ENCODE measurements at places on chromosomes 1 and 21. TPM values are rescaled to one million over a fixed set of nuclear protein-coding genes. Genes with fewer than 3 reads are reported as not detected.

DNA sequence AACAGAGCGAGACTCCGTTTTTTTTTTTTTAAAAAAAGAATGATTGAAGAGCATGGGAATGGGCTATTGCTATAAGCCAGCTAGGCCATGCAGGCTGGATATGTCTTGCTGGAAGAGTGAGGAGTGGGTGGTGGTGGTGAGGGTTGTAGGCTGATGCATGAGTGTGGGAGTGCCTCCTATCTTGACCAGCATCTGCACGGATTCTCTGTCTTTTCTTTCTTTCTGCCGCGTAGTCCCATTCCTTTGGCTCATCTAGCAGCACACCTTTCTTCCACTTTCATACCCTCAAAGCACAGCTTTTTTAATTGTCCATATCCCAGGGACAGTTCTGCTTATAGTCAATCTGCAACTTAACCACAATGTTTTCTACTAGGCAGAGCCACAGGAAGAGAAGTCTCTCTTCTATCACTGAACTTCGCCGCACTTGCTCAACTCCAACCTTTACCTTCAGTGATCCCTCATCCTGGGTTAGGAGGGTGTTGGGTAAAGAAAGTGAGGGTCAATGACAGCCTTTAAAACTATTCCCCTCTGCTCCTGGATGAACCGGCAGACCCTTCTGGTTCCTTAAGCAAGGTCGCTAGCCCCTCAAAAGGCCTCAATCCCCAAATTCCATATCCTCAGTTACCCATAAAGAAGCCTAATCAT, 15.2 kb downstream of the ADCY10 start:
- no peaks in the 10 kb centered on the region for H3K27me3 ChIP-seq
- no peak overlapping the region for H3K4me3 ChIP-seq
- no peaks in the 10 kb centered on the region for H3K36me3 ChIP-seq
- H3K4me1 ChIP-seq, result no peaks in the 10 kb centered on the region
- H3K27ac ChIP-seq, result no peak overlapping the region

DNA sequence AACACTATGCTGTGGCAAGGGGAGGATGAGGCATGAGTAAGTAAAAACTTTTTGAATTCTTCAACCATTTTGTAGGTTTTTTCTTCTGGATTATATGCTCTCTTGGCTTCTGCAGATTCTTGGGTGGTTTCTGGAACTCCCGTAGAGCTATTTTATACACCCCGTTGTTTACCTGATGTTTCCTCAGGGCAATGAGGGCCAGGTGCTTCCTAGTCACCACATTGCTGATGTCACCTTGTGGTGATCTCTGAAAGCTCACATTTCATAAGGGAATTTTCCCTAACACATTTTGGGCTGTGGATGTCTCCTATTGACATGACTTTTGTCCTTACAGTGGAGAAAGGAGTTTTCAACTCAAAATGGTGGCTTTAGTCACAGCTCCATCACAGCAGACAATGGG, 356.6 kb downstream of the PLA2G4A start:
- H3K4me3 ChIP-seq, result no peak overlapping the region
- H3K36me3 ChIP-seq, result no peaks in the 10 kb centered on the region
- H3K4me1 ChIP-seq, result no peaks in the 10 kb centered on the region
- no peak for DNase-seq

- no peak for DNase-seq
- H3K4me3 ChIP-seq, result no peak overlapping the region
- no peaks in the 10 kb centered on the region for H3K36me3 ChIP-seq
- no peaks in the 10 kb centered on the region for H3K4me1 ChIP-seq
Measured at GRCh38 chr1:93219443-93219842, 38.9 kb downstream of the CCDC18 start.

DNA sequence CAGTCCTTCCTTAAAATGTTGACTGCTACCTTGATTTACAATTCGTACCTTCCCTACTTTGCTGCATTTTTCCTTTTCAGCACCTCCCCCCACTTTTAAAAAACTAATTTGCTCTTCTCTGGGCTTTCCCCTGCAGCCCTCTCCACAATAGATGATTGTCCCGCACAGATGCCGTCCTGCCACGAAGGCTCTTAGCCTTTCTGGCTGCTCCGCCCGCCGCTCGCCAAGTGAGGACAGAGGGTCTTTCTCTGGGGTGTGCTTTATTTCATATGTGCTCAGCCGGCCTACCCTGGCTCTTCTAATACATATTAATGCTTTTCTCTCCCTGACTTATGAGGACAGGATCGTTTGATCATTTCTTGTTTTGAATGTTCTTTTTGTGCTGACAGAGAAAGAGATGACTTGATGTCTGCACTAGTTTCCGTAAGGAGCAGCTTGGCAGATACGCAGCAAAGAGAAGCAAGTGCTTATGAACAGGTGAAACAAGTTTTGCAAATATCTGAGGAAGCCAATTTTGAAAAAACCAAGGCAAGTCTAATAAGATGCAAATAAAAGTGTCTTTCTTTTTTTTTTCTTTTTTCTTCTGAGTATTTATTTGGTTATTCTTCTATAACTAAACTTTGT, 60.6 kb downstream of the SDCCAG8 start:
- H3K27ac ChIP-seq, result no peak overlapping the region
- H3K4me1 ChIP-seq, result peaks cover 41% of the 10 kb centered on the region
- no peak for DNase-seq
- H3K27me3 ChIP-seq, result no peaks in the 10 kb centered on the region
- no peaks in the 10 kb centered on the region for H3K36me3 ChIP-seq
- no peak overlapping the region for H3K4me3 ChIP-seq

DNA sequence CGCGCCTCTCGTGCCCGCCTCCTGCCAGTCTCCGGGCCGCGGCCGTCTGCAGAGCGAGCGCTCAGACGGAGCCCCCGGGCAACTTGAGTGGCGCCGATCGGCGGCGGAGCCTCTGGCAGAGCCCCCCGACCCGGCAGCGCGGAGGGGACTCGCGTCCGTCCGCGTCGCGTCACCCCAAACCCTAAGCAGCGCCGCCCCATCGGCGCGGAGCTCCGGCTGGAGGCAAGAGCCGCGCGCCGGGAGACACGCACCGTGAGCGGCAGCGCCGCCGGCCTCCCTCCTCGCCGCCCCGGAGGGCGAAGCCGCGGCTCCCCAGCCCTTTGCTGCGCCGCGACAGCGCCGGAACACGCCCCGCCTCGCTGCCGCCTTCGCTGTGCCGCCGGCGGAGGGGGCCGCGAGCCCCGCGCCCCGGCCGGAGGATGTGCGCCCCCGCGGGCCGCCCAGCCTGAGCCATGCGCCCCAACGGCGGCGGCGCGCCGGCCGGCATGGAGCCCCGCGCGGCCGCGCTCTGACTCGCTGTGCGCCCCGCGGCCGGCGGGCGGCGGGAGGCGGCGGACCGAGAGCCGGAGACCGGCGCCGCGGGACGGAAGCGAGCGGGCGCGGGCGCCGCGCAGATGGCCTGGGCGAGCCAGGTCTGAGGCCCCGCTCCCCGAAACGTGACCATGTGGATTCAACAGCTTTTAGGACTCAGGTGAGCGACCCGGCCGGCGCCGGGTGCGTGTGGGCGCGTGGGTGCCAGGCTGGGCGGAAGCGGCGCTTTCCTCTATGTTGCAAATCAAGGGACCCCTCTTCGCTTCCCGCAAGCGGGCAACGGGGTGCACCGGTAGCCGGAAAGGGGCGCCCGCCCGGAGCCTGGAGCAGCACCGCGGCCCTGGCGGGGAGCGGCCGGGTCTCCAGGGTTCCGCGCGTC, 610 bp downstream of the AJAP1 start:
- peaks cover 72% of the 10 kb centered on the region for H3K27me3 ChIP-seq
- DNase-seq, result no peak
- H3K27ac ChIP-seq, result no peak overlapping the region
- no peaks in the 10 kb centered on the region for H3K36me3 ChIP-seq
- H3K4me3 ChIP-seq, result no peak overlapping the region

DNA sequence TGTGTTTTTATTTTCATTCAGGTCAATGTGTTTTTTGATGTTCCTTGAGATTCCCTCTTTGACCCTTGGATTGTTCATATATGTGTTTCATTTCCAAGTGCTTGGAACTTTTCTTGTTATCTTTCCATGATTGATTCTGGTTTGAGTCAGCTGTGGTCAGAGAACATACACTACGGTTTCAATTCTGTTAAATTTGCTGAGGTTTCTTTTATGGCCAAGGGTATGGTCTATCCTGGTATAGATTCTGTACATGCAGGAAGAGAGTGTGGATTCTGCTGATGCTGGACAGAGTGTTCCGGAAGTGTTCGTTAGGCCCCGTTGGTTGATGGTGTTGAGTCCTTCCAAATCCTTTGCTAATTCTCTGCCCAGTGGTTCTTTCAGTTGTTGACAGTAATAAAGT, 98.5 kb upstream of the COL6A1 start:
- DNase-seq, result no peak
- no peaks in the 10 kb centered on the region for H3K4me1 ChIP-seq
- no peak overlapping the region for H3K27ac ChIP-seq

GRCh38 chr1:49854741-49855140, 169.0 kb downstream of the AGBL4 start:
- H3K4me3 ChIP-seq, result no peak overlapping the region
- H3K36me3 ChIP-seq, result no peaks in the 10 kb centered on the region
- H3K27ac ChIP-seq, result no peak overlapping the region
- no peaks in the 10 kb centered on the region for H3K27me3 ChIP-seq
- no peaks in the 10 kb centered on the region for H3K4me1 ChIP-seq
- DNase-seq, result no peak

DNA sequence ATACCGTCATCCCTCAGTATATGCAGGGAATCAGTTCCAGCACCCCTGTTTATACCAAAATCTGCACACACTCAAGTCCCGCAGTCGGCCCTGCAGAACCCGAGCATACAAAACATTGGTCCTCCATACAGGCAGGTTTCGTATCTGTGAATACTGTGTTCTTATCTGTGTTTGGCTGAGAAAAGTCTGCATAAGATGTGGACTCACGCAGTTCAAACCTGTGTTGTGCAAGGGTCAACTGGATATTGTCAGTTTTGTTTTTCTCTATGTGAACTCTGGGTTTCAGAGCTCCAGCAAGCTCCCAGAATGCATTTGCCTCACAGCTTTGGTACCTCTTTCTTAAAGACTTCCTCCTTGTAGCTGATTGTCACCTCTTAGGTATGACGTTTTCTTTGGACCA, 100.6 kb downstream of the NR5A2 start:
- no peaks in the 10 kb centered on the region for H3K36me3 ChIP-seq
- no peaks in the 10 kb centered on the region for H3K4me1 ChIP-seq
- no peaks in the 10 kb centered on the region for H3K27me3 ChIP-seq
- no peak for DNase-seq
- no peak overlapping the region for H3K27ac ChIP-seq

DNA sequence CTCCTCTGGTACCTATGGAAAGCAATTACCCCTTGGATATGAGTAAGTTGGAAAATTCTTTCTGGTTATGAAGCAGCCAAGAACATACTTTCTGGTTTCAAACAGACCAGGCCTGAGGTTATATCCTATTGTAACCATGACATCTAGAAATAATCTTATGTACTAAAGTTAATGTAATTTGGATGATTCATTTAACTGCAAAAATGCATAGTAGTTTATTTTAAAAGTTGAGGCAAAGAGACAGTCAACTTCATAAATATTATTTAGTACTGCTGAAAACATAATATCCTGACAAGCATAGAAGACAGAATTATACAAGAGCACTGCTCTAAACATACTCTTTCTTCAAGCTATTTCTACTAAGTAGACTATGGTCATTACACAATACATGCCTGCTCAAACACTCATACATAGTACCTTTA, 25.5 kb downstream of the ODF2L start:
- H3K4me1 ChIP-seq, result no peaks in the 10 kb centered on the region
- no peak for DNase-seq
- no peaks in the 10 kb centered on the region for H3K36me3 ChIP-seq
- no peak overlapping the region for H3K4me3 ChIP-seq
- no peaks in the 10 kb centered on the region for H3K27me3 ChIP-seq

- H3K4me3 ChIP-seq, result no peak overlapping the region
- H3K27ac ChIP-seq, result no peak overlapping the region
- no peaks in the 10 kb centered on the region for H3K4me1 ChIP-seq
- no peaks in the 10 kb centered on the region for H3K36me3 ChIP-seq
- no peaks in the 10 kb centered on the region for H3K27me3 ChIP-seq
Measured at GRCh38 chr1:33578557-33579448, 106.4 kb downstream of the ZSCAN20 start.

DNA sequence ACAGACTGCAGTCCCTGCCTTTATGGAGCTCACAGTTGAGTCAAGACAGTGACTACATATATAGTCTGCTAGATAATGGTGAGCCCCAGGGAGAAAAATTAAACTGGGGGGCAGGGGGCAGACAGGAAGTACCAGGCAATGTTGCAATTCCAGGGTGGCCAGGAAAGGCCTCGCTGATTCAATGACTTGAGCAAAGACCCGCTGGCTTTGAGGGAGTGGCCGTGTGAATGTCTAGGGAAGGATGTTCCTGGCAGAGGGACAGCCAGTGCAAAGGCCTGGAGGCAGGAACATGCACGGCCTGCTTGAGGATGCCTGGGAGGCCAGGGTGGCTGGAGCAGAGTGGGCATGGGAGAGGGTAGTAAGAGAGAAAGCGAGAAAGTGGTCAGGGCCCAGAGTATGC, 23.0 kb upstream of the EPHA8 start:
- no peaks in the 10 kb centered on the region for H3K4me1 ChIP-seq
- no peak overlapping the region for H3K4me3 ChIP-seq
- DNase-seq, result no peak
- H3K27ac ChIP-seq, result no peak overlapping the region
- no peaks in the 10 kb centered on the region for H3K27me3 ChIP-seq

DNA sequence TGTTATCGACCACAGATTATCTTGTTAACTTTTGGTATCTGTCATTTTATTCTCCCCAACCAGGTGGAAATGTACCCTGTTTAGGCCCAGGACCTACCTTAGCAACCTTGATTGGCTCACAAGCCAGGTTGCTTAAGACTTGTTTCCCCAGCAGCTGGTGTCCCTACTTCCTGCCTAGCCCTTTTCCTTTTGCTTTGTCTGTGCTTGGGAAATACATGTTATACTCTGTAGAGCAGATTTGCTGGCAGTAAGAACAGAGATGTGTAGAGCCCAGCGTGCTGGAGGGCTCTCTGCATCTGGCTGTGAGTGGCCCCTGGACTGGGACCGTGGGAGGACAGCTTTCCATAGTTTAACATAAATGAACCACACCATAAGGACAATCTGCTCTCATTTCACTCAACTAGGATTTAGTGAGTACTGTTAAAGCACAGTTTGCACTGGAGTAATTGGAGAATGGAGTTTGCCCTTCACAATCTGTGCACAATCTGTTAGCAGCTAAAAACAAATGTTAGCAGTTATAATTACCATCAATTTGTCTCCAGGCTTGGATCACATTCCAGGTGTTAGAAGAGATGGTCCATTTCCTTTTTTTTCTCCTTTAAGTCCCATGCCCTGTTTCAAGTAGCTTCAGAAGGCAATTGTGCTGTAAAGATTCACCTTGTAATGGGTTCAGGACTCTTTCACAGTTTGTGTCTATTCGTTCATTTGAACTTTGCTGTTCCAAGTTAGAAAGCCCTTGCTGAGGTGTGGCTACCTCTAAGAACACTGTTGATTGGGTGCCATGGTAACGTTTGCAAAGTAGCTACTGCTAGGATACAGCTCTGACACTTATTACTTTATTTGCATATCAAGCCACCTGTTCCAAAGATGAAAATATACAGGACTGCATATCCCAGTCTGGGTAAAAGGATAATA, at the start of gene APOBEC4:
TSS of gene APOBEC4 (minus strand) at position 770 of the 915 bp plus-strand sequence. CDS start 4,535 bp downstream, outside the sequence.
- H3K36me3 ChIP-seq, result no peaks in the 10 kb centered on the region
- DNase-seq, result no peak
- H3K27ac ChIP-seq, result no peak within 1 kb of the TSS
- peaks cover 3% of the 10 kb centered on the region for H3K4me1 ChIP-seq
- H3K27me3 ChIP-seq, result no peaks in the 10 kb centered on the region

- no peak overlapping the region for H3K27ac ChIP-seq
- no peak for DNase-seq
- H3K27me3 ChIP-seq, result no peaks in the 10 kb centered on the region
- no peaks in the 10 kb centered on the region for H3K4me1 ChIP-seq
Measured at GRCh38 chr1:1183221-1183747, 9.6 kb downstream of the TTLL10 start.

RBM15 gene
- 49.0 TPM for total RNA-seq

OPTC gene
- total RNA-seq, result not detected

CDC14A gene
- 40.6 TPM for total RNA-seq

GBP6 gene
- not detected for total RNA-seq

DPH2 gene
- total RNA-seq, result 37.1 TPM

HSF2BP gene
- 1.7 TPM for total RNA-seq
